ENCODE measurements at places on chromosomes 7 and 10.

GRCh38 chr10:129924375-129925085 lies 39.5 kb downstream of the EBF3 start:
- no peak for DNase-seq

DNA sequence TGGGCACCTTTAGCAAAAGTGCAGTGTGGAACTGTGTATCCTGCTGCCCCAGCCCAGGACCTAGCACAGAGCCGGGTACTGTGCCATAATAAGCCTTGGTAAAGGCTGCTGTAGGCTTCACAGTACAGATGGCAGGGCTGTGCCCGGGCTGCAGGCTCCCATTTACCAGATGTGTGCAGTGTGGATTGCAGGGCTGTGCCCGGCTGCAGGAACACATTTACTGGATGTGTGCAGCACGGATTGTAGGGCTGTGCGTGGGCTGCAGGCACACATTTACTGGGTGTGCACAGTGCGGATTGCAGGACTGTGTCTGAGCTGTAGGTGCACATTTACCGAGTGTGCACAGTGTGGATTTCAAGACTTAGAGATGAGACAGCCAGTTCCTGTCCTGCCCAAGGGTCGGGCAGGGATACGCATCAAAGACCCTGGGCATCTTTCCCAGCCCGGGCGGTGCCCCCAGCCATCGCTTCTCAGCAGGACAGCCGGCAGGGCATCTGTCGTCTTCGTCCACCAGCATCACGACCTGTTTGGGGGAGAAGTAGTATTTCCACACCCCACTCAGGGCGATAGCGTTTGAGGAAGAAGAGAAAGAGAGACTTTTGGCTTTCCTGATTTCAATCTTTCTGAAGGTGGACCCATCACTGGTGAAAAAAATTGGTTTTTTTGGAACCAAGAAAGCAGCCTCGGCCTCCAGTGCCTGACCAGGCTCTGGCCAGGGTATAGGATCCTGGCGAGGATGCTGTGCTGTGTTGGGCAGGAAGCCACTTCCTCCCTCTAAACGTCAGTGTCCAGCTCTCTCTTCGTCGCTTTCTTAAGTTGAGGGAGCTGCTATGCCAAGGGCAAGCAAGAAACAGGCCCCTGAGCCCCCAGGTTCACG lies 180.8 kb downstream of the CUX1 start:
- DNase-seq = no peak

- no peak for DNase-seq
Measured at GRCh38 chr7:117015258-117016184, 62.2 kb downstream of the ST7 start.

GRCh38 chr7:158710651-158711102 lies 6.1 kb upstream of the NCAPG2 start:
- no peak for DNase-seq

- DNase-seq = no peak
Measured at GRCh38 chr10:125926247-125926646, 29.9 kb downstream of the FANK1 start.

DNA sequence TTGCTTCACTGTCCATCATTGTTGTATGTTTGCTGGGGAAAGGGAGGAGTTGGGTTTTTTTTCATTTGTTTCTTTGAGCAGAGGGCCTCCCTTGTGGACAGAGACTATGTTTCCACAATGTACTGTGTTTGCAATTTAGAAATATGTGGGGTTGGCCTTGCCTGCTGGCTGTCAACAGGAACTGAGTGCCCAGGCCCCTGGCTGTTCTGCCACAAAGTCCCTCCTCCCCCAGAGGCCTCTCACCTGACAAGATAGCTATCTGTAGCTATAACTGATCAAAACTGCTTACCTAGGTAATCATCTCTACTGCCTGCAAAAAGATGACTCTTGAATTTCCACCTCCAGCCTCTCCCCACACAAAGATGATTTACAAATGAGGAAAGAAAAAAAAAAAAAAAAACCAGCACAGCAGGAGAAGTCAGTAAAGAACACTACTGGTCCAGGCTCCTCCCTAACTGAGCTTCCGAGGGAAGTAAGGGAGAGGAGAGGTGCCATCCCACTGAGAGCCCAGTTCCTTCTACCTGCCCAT lies 121.8 kb downstream of the SGMS1 start:
- DNase-seq = no peak

DNA sequence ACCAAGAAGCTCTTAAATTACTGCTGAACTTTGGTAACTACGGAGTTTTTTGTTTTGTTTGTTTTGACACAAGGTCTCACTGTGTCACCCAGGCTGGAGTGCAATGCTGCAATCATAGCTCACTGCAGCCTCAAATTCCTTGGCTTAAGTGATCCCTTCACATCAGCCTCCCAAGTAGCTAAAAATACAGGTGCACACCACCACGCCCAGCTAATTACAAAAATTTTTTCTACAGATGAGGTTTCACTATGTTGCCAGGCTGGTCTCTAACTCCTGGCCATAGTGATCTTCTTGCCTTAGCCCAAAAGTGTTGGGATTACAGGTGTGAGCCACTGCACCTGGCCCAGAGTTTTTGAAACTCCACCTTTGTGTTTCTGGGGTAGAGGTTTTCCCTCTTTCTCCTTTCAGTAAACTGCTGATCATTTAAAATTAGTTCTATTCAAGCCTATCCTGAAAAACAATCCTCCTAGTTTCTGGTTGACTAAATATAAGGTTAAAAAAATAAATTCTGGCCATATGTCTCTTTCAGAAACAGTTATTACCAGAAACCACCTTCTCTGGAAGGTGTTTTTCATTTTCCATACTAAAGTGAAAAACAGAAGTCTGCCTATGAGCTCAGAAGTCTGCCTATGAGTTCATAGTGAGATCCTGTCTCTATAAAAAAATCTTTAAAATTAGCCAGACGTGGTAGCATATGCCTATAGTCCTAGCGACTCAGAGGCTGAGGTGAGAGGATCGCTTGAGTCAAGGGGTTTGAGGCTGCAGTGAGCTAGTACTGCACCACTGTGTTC lies 63.9 kb downstream of the VOPP1 start:
- no peak for DNase-seq

DNA sequence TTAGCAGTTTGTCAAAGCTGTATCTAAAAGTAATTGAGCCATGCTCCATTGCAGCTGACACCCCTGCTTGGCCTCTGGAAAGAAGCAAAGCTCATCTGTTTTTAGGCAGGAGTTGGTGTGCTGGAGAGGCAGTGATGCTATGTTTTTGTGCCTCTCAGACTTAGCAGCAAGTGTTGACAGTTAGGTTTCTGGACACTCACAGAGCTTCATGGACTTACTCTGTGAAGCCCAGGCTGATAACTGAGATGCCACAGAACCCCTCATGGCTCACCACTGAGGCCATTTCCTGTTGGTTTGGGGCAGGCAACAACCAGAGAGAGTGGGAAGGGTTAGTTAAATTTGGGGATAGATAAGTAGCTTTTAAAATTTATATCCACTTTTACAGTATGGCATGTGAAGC lies 59.8 kb downstream of the BTAF1 start:
- DNase-seq = no peak

DNA sequence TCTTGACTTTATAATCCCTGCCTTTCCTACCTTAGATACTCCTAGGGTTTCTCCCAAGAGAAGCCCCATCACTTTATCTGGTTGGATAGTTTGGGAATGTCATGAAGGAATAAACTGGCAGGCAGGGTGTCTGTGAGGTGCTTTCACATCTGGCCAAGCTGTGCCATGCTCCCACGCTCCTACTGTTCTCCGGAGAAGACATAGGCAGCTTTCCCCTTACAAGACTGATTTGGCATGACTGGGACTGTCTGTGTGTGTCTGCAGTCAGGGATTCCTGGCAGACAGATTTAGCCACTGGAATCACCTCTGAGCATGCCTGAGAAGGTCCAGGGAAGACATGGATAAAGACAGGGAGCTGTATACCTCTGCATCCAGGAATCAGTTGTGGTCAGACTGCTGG lies 45.3 kb downstream of the HK1 start:
- DNase-seq = no peak

DNA sequence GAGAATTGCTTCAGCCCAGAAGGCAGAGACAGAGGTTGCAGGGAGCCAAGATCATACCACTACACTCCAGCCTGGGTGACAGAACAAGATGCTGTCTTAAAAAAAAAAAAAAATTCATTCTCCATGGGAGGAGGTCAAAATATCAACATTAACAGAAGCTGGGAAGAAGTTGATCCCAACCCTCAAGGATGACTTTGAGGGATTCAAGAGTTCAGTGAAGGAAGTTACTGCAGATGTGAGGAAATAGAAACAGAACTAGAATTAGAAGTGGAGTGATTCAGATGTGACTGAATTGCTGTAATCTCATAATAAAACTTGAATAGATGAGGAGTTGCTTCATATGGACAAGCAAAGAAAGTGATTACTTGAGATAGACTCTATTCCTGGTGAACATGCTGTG lies 19.7 kb upstream of the RPEL1 start:
- DNase-seq = no peak

- DNase-seq = peak; percentile 68
Measured at GRCh38 chr7:105808703-105809590, 67.5 kb downstream of the ATXN7L1 start.

- DNase-seq = no peak
Measured at GRCh38 chr7:135584362-135585353, 26.9 kb downstream of the NUP205 start.

DNA sequence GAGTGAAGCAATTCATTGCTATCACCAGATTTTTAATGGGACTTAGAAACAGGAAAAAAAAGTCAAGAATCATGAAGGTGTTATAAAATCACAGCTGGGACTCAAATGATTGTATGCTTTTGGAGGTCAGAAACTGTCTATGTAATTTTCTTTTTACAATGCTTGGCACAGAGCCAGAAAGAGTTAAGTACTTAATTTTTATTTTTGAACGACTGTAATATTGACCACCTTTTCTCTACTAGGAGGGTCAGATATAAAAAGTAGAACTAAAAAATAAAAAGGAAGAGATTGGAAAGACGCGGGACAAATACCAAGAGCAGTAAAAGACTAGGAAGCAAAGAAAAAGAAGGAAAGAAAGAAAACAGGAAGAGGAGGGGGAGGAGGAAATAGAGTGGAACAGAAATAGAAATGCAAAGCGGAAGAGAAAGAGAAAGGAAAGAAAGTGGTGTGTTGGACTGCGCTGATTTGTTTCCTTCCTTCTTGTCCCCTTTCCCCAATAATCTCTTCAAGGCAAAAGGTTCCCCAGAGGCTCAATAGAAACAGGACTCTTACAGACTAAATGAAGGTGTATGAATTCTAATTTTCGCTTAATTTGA lies 23.2 kb upstream of the C1GALT1 start:
- no peak for DNase-seq

DNA sequence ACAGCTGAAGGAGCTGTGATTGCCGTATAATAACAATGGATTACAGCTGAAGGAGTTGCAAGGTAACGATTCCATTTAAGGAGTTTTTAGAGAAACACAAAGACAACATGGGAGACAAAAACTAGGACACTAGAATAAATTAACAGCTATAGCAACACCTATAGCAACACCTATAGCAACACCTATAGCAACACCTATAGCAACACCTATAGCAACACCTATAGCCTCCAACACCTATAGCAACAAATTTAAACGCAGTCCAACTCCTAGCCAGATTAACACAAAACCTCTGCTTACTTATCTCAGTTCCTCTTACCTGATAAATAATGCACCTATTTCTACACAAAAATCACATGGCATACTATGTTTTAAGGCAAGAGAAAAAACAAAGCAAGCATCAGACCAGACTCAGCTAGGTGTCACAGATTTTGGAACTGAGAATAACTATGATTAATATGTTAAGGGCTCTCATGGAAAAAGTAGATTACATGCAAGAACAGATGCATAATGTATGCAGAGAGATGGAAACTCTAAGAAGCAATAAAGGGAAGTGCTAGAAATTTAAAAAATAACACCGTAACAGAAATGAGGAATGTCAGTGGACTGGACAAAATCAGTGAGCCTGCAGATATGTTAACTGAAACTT lies 55.7 kb upstream of the SRPK2 start:
- no peak for DNase-seq

DNA sequence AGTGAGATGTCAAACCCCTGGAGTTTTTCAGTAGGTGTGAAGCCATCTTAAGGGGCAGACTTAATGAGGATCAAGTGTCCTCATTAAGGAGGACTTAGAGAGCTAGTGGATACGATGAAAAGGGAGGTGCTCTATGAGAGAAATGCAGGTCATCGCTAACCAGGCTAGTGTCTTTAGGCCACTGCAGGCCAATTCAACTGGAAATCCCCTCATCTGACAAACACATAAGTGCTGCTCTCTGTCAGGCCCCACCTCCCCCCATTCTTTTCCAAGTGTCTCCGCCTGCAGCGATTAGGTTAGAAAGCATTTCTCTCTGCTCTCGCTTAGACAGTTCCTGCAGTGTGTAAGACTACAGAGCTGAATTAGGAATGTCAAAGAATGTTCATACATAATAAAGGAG lies 33.7 kb downstream of the RBM28 start:
- no peak for DNase-seq

DNA sequence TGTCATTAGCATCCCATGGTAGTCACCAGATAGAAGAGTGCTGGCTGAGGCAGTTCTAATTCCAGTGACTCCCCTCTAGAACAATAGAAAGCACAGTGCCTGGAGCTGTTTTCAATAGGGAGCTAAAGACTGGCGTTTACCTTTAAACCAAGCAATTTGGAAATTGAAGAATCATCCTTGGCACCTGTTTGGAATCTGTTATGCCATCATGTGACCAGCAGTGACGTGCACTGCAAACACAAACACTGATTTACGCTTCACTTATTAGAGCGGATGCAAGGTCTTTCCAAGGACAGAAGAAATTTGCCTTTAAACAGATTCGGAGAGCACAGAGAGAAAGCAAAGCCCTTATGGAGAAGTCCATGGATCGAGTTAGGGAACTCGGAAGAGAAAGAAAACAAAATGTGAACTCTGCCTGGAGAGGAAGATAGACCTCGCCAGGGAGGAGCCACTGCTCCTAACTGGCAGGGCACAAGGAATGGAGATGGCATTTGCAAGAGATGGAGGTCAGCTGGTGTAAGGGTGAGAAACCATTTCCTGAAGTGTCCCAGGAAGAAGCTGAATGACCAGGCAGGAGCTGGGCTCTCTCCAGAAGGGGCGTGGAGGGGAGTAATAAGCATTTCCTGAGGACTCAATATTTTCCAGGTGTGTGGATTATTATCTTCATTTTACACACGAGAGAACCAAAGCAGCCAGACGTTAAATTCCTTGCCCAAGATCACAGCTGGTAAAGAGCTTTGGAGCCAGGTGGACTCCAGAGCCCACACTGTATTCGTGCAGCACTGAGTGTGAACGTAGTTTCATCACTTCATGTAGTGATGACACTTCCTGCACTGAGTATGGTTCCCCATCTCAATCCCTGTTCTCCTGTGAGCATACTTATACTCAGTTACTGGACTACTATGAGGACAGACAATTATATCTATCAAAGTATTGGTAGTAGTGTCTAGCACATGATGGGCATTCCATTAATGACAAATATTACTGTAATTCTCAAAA lies 97.7 kb downstream of the CUBN start:
- no peak for DNase-seq

- DNase-seq = no peak
Measured at GRCh38 chr7:150994838-150995510, 4.2 kb downstream of the NOS3 start.

DNA sequence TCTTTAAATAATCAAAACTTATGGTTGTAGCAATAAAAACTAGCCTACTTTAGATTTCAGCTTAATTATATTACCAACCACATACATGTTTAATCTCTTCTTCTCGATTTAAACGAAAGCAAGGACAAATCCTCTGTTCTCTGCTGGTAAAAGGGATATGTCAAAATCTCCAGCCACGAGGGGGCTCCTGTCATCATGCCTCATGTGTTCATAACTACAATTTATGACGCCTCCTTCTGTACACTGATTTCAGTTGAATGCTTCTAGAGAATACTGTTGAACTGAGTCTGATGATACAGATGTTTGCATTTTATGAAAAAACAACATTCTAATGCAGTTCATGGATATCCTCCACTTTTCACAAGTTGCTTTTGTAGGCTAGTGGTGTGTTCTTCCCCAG lies 220.0 kb upstream of the DPP6 start:
- DNase-seq = no peak

All from stimulated activated CD8-positive, alpha-beta memory T cell treated with anti-CD3 and anti-CD28 coated beads, Interleukin-4, amount 100 ng/mL, for 4 hours (primary cell).